Right renal cortex interstitium (tissue), 3 donors: ENCODE measurements at places on chromosomes 4 and X. TPM values are rescaled to one million over a fixed set of nuclear protein-coding genes. Genes with fewer than 3 reads are reported as not detected.

DNA sequence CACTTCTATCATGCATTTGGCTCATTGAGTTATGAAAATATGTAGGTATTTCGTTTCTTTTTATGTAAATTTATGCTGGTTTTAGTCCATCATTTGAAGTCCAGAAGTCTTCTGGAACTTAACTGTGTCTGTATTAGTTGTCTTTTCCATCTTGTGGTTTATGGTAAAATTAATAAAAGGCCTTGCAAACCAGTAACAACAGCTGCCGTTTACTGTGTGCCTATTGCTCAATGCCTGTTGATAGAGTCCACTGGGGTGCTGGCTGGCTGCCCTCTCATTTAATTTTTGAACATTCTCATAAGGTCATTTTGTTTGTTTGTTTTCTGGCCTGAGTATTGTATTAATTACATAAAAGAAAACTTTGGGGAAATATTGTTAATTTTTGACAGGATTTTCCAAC, 98.0 kb downstream of the NAA11 start:
- no peak for DNase-seq

- DNase-seq = no peak
Measured at GRCh38 chrX:360496-361150, 26.1 kb downstream of the PPP2R3B start.

- DNase-seq = no peak
Measured at GRCh38 chr4:76704133-76704881, 193.6 kb downstream of the SOWAHB start.

DNA sequence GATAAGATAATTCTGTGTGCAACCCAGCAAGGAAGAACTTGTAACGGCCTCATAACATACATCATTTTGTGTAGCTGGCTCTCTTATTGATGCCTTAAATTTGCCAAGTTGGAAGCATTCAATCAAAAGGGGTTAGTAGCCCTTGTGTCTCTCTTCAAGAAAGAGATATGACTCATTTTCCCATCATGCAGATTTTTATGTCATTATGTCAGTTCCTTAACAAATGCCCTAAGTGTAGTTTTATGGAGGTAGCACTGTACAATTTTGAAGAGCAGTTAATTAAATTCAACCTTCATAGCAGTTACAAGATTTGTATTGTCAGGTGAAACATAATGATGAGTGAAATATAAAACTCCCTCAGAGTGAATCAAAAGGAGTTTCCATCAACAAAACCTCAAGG, 215.6 kb downstream of the GRIA3 start:
- DNase-seq = no peak

GRCh38 chr4:14695095-14695845, 307.0 kb upstream of the CPEB2 start:
- DNase-seq = no peak

GRCh38 chrX:40098264-40099054, 701 bp upstream of the BCOR start:
- no peak for DNase-seq

- DNase-seq = peak; percentile 54
Measured at GRCh38 chr4:48831532-48832030, 693 bp downstream of the OCIAD1 start.

GRCh38 chr4:159937595-159937994, 834.7 kb downstream of the RAPGEF2 start:
- no peak for DNase-seq

DNA sequence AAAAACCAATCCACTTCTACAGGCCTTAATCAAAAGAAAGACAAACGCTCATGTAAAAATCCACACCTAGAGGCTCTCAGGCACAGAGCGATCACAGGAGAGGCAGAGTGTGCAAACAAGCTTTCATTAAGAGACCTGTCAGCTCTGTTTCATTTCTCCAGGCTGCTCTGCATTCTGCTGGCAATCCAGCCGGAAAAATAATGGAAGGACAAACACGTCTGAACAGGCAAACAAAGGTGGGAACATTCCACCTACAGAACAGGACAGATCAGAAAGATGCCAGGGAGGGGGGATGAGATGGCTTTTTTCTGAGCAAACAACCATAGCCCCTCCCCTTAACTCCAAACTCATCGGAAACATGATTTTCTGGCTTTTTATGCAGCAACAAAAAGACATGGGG, 9.7 kb downstream of the SOD3 start:
- DNase-seq = no peak

DNA sequence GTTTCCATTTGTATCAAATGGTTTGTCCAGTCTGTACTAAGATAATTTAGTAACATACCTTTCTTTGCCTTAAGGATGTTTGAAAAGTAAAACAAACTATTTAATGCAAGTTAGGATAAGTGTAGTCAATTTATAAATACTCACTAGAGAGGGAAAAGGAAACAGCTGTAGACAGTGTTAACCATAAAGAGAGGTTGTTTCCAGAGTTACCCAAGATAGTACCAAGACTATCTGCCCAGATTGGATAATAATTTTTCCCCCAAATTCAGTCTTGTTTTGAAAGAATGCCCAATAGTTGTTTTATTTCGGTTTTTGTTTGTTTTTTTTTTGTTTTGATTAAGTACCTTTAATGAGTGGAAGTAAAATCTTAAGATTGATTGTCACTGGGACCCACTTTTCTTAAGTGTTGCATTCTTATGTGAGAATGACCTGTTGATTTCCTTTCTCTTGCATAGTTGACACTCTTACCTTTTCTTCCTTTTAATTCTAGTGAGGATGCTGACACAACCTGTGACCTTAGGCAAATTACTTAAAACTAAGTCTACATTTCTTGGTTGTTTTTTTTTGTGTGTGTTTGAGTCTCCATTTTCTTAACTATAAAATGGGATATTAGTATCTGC, 12.8 kb downstream of the AFF1 start:
- no peak for DNase-seq

GRCh38 chr4:110484029-110484428, 8.1 kb downstream of the ENPEP start:
- no peak for DNase-seq

DNA sequence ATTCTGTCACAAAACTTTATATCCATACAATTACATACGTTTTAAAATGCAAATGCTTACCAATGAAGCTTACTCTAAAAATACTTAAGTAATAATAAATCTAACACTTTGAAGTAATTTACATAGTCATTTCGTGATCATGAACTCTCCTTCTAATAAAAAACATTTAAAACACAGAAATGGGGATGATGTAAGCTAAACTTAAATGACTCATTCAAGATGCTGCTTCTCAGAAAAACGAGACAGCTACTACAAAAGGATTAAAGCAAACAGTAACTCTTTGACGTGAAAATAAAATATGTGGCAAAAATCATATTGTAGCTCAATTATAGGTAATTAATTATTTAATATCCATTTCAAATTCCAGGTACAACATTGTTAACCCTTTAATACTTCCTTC, 148.7 kb downstream of the FGF16 start:
- DNase-seq = no peak

GRCh38 chrX:138986866-138987265, 275.3 kb upstream of the FGF13 start:
- DNase-seq = no peak

GRCh38 chr4:24603343-24603742, 19.0 kb upstream of the DHX15 start:
- DNase-seq = no peak

- DNase-seq = no peak
Measured at GRCh38 chrX:29419774-29420553, 795.4 kb upstream of the MAGEB2 start.

- no peak for DNase-seq
Measured at GRCh38 chrX:67004451-67004850, 365.6 kb upstream of the EDA2R start.

- no peak for DNase-seq
Measured at GRCh38 chr4:78439328-78439727, 112.2 kb upstream of the ANXA3 start.

DNA sequence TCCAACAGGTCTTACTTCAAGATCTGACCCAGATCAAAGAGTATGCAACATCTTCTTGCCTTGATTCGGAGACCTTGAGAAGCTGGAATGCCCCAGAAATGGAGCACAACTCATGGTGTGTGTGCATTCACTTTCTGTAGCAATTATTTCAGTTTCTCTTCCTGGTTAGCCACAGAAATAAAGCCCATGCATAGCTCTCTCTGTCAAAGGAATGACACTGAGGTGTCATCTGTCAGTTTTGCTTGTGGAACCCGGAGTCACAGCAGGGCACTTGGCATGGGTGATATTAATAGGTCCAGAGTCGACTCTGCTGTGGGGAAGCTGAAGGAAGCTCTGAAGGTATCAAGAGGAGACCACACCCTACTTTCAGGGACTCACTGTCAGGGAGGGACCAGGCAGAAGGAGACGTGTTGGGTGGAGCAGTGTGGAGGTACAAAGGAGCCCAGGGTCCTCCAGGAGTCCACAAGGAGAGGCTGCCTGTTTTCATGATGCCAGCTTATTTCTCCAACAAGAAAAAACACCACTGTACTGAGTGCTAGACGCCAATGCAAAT, 10.7 kb downstream of the CLNK start:
- DNase-seq = no peak

DNA sequence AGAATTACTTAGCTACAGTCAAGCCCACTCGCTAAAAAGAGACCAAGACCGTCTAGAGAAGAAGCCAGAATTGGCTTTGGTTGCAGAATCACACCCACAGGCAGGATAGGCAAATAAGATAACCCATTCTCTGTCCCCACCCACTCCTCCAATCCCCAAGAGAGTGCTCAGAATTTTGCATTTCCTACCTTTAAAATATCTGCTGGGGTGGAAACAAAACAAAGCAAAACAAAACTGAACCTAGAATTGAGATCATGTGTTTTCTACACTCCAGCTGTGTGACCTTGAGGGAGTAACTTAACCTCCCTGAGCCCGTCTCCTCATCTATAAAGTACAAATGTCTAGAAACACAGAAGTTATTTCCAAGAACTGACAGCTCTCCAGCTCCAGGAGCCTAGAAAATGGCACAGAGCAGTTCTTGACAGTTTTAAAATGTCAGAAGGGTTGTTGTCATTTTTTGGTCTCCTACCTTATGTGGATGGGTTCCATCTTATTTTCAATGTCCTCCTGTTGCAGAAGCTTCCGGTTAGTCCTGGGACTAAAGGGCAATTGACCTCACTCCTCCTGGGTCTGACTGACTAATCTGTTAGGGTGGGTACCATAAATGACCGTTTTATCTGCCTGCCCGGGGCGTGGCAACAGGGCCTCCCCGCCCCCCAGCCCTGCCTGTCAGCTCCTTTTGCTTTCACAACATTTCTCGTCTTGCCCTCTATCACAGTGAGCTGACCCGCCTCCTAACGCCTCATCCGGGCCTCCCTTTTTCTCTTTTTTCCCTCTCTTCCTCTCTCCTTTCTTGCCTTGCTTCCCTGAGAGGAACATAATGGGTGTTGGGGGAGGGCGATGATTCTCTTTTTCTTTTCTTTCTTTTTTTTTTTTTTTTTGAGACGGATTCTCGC, 114.0 kb downstream of the RBM47 start:
- no peak for DNase-seq

HEPH gene
- polyA plus RNA-seq = 54.6 TPM

DSPP gene
- not detected for polyA plus RNA-seq

ZCCHC18 gene
- 4.2 TPM for polyA plus RNA-seq

H2AZ1 gene
- polyA plus RNA-seq = 421 TPM
